GM12892 (cell line): ENCODE measurements at places on chromosomes 7 and 10.
A peak's percentile ranks its signal among the peaks of the same experiment; 100 is the strongest.

GRCh38 chr7:124338861-124339260, 306.0 kb upstream of the TMEM229A start:
- DNase-seq, result no peak

- DNase-seq, result peak; percentile 37
Measured at GRCh38 chr10:102511583-102512274, 8.0 kb downstream of the SUFU start.

DNA sequence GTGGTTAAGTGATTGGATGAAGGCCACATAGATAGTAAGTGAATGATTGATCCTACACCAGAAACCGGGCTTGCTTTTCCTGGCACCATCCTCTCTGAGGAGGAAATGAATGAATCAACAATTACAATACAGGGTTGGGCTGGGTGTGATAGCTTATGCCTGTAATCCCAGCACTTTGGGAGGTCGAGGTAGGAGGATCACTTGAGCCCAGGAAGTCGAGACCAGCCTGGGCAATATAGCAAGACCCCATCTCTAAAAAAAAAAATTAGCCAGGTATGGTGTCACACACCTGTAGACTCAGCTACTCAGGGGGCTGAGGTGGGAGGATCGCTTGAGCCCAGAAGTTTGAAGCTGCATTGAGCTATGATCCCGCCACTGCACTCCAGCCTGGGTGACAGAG, 111.5 kb downstream of the COL26A1 start:
- no peak for DNase-seq

GRCh38 chr7:87225696-87226095, 6.2 kb upstream of the TMEM243 start:
- DNase-seq, result no peak

GRCh38 chr10:17354781-17355180, 99.6 kb downstream of the ST8SIA6 start:
- DNase-seq, result no peak

- no peak for DNase-seq
Measured at GRCh38 chr7:126804604-126805003, 448.1 kb downstream of the GRM8 start.

DNA sequence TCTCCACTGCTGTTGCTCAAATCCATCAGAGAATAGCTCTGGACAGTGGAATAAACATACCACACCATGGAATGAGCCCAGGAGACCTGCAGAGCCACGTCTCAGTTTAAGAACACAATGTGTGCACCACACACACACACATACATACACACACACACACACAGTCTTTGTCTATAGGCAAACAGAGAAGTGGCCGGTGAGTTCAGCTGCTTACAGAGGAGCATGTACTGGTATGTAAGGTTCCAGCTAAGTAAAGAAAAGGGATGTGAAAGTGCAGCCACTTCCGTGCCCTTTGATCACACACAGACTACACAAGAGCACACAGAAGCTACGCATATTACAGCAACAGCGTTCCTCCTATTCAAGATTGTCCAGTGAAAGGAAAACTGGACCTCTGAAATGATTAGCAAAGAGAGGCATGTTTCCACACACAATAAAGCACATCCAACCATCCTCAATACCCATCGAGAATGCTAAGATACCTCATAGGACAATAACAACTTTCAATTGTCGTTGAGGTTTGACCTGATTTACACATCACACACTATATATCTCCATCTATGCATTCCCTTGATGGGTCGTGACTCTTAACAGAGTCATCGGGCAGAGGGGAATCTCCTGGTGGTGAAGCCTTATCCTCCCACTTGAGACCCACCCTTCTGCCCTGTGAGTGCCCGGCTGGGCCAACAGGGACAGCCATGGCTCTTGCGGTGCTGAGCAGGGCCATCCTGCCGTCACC, 23.6 kb downstream of the SLC35B4 start:
- peak; percentile 25 for DNase-seq

DNA sequence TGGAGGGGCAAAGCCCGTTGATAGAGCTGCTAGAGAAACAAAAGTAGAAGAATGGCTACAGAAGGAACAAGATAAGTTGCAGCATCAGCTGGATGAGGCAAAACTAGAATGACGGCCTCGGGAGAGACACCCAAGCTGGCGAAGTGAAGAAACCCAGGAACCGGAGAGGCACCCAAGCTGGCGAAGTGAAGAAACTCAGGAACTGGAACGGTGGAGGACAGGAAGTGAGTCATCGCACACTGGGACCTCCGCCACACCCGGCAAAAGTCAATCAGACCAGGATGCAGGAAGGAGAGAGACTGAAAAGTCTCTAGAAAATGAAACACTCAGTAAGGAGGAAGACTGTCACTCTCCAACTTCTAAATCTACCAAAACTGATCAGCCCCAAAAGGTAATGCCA, 133.0 kb upstream of the NEBL start:
- no peak for DNase-seq
